ENCODE measurements at places on chromosomes 3 and 15.

DNA sequence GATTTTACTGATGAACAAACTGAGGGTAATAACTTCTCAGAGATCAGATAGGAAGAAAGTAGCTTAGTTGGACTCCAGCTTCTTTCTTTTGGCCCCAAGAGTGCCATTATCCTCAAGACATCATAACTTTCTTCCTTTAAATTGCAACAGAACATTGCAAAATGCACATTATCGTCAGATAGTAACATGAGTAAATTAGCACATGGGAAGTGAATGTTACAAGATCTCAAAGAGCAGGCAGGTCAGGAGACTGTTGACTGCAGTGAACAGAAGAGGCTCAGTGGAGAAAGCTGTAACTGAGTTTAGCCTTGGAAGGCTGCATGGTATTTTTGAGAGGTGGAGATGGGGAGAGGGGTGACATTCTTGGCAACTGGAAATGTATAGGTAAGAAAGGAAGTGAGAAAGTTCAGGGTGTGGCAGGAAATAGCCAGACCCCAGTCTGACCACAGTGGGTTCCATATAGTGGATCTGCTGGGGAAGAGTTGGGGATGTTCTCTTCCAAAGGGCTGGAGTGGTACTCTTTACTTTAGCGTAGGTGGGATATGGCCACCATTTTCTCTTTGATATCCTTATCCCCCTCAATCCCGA lies 307.7 kb downstream of the RPLP1 start:
- DNase-seq, result no peak

DNA sequence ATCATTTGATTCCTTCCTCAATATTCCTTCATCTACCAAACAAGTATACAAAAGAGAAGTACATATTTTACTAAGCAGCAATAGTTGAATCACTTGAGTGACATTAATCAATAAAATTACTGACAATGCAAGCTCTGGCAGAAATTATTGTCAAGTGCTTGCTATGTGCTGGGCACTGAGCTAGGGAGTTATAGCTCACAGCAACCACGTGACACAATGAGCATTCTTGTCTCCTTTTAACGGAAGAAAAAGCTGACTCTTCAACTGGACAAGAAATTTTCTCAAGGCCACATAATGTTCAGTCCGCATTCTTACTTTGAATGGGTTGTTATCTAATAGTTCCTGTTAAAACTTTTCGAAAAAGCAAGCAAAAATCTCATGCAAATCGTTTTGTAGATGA lies 500.1 kb downstream of the PYDC2 start:
- DNase-seq, result no peak

DNA sequence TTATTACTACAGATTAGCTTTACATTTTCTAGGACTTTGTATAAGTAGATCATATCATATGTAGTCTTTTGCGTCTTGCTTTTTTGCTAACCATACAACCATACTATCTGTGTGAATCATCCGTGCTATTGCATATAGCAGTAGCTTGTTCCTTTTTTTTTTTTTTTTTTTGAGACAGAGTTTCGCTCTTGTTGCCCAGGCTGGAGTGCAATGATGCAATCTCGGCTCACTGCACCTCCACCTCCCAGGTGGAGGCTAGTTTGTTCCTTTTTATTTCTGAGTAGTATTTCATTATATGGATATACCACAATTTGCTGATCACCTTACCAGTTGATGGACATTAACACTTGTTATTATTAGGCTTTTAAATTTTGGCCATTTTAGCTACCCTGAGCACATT lies 54.5 kb upstream of the TBL1XR1 start:
- no peak for DNase-seq

GRCh38 chr15:80019168-80019745 lies 40.2 kb upstream of the ZFAND6 start:
- DNase-seq, result no peak

GRCh38 chr15:50377867-50378751 lies 23.1 kb upstream of the GABPB1 start:
- no peak for DNase-seq

DNA sequence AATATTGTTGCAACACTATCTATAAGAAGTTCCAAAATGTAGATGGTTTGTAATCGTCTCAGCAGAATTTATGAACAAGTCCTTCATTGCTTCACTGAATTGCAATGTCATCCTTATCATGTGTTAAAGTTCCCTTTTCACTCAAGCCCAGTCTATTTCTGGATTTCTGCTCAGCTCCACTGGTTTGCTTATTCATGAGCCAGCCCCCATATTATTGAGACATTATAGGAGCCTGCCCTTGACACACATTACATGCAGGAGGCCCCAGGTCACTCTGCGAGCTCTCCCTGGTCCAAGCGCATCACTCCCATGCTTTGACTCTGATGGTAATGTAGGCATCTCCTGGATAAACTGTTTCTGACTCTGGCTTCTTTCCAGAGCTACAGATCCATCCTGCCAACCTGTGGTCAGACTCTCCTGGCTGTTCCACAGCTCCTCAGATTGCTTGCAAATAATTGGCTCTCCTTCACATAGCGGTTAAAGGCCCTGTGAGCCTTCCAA lies 56.9 kb downstream of the ABTB1 start:
- DNase-seq, result no peak

- no peak for DNase-seq
Measured at GRCh38 chr3:16907243-16907642, 22.5 kb downstream of the PLCL2 start.

DNA sequence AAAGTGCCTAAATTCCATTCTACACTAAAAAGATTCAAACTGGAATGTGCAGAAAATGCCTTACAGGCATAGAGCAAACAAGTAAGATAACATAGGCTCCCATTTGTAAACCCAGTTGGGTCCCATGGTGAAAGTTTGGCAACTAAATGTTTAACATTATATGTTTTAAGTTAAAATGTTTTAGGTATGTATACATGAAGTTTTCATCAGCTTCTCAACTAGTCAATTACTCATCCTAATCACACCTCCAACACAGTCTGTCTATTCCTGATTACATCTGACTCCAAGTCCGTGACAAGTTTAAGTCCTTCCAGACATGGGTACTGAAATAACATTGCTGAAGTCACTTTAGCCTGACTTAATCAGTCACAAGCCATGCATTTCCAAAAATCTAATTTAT lies 25.0 kb downstream of the MYLK start:
- DNase-seq, result no peak

GRCh38 chr3:12869035-12869621 lies 27.8 kb upstream of the RPL32 start:
- no peak for DNase-seq

- DNase-seq, result no peak
Measured at GRCh38 chr3:177960722-177961121, 575.5 kb upstream of the KCNMB2 start.

DNA sequence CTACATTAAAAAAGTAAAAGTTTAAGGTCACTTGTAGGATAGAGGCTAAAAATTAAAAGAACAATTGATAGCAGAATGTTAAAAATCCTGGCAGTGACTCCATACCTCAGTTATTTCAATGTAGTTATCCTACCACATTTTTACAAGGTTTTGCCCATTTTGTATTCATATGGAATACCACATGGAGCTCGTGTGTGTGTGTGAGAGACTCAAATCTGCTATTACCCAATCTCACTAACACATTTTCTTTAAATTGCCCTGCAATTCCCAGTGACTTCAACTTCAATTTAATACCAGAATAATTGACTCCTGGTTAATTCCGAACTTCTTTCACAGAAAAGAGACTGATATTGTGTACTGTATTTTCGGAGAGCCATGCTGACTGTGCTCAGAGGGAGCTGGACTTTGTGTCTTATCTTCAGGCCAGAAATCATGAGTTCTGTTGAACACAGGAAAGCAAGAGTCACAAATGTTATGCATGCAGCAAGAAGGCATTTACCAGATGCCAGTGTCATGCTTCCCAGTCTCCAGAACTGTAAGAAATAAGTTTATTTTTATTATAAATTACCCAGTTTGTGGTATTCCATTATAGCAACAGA lies 529.0 kb upstream of the NECTIN3 start:
- DNase-seq, result no peak

DNA sequence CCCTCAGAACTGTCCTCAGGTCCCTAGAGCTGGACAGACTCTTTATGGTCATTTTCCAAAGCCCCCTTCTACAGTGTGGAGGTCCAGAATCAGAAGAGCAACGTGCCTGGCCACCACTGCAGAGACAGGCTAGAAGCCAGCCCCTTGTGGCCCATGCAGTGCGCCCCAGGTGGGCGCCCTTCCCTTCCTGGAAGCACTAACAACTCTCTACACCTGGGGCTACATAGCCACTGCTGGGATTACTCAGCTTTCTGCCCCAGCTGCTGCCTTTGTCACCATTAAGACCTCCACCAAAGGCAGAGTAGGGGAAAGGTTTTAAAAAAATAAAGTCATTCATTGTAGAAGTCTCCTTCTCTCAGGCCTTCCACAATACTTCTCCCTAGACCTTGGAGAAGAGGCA lies 2.3 kb downstream of the RASGRP1 start:
- DNase-seq, result no peak

DNA sequence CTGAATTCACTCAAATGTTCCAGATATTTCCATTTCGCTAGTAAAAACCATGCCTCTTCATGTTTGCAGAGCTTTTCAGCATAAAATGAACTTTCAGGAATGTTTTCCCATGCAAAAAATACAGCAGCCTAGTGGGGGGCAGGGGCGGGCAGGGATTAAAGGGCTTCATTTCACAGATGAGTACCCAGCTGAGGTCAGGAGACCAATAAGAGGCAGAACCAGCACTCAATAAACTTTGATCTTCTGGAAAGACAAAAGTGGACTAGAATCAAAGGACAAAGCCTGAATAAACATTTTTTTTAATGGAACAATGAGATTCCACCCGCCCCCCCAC lies 8.0 kb downstream of the KLHL25 start:
- no peak for DNase-seq

- peak; percentile 32 for DNase-seq
Measured at GRCh38 chr3:58034738-58035523, 26.7 kb downstream of the FLNB start.
